MCF 10A (cell line): ENCODE measurements at places on chromosomes 12 and 14.

GRCh38 chr14:24891987-24892496 is 157.9 kb downstream of the STXBP6 start:
- no peak for DNase-seq

- no peak for DNase-seq
Measured at GRCh38 chr14:40362856-40363255, 930.6 kb upstream of the FBXO33 start.

GRCh38 chr12:120887253-120888043 is 16.7 kb downstream of the SPPL3 start:
- no peak for DNase-seq

- peak; percentile 51 for DNase-seq
Measured at GRCh38 chr12:95582230-95583058, 31.2 kb upstream of the USP44 start.

DNA sequence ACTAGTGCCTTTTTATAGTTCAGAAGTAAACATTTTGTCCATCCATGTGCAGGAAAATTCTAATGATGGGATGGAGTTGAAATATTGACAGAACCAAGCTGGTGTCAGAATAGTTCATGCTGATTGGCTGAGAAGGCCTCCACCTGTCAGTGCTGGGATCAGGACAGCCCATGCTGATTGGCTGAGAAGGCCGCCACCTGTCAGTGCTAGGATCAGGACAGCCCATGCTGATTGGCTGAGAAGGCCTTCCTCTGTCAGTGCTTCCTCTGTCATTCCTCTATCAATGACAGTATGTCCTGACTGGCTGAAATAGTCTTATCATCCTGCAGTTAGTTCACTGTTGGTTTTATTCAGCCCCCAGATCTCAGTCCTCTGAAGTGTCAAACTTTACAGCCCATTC is 95.7 kb downstream of the PPP2R5C start:
- no peak for DNase-seq

DNA sequence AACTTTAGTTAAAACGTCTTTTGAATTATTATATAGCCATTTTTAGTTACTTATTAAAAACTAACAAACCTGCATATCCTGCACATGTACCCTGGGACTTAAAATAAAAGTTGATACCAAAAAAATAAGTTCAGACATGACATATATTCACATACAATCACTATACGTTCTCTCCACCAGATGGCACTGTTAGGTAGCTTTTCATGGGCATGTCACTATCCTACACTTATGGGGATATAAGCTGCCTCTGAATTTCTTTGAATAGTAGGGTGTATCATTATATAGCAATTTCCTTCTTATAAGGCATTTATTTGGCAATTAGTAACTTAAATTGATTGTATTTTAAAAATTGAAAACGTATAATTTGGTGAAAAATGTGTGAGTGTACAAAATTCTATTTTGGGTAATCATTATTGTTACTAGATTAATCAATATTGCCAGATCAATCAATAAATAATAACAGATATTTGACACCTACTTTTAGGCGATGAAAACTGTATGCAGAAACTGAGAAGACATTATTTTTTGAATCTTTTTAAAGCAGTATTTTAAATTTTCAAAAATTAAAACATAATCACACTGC is 31.8 kb upstream of the OR10A7 start:
- DNase-seq: peak; percentile 79

- DNase-seq: no peak
Measured at GRCh38 chr14:74685921-74686678, 26.8 kb downstream of the AREL1 start.

GRCh38 chr14:87971010-87971409 is 22.0 kb downstream of the GALC start:
- no peak for DNase-seq

DNA sequence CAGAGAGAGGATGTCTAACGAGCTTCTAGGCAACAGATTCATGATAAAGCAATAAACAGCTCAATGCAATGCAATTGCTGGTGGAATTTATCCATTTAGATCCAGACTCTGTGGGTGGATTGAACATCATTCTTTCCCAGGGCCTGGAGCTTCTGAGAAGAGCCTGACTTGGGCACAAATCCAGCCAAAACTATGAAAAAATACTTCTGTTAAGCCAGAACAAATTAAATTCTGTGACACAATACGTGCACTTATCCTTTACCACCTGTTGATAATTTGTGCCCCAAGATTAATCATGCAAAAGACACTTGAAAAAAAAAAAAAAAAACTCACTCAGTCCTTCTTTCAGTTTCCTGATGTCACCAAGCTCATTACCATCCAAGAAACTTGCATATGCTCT is 446.0 kb upstream of the DCN start:
- no peak for DNase-seq

- peak; percentile 56 for DNase-seq
Measured at GRCh38 chr12:67919406-67919805, 69.8 kb upstream of the IFNG-AS1 start.

DNA sequence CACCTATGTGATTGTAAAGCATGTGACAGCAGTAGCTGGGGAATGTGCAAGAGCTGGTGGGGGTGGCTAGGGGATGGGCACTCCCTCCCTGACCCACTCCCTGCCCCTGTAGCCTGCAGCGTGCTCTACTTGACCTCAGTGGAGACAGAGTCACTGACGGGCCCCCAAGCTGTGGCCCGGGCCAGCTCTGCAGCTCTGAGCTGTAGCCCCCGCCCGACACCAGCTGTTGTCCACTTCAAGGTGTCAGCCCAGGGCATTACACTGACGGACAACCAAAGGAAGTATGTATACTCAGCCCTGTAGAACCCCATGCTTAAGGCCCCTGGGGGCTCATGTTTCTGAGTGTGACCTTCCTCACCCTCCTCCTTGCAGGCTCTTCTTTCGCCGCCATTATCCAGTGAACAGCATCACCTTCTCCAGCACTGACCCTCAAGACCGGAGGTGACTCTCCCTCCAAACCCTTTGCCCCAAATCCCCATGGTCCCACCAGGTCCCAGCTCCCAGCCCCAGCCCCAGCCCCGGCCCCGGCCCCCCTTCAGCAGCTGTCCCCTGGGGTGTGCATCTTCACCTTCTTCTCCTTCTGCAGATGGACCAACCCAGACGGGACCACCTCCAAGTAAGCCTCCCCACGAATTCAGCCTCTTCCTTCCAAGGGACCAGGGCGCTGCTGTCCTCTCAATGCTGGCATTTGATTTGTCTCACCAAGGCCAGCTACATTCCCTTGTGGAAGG is 13.3 kb downstream of the TNS2 start:
- no peak for DNase-seq

DNA sequence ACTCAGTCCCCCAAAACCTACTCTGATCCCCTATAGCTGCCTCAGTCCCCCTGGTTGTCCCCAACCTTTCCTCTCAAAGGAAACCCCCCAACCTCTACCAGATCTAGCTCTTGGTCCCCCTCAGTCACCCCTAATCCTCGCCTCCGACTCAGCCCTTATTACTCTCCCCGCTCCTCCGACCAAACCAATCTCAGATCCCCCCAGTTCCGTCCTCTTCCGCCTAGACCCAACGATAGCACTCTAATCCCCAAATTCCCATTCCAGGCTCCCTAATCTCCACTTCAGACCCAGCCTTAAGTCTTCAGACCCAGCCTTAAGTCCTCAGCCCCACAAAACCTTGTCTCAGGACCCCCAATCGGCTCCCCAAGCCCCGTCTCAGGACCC is 612 bp downstream of the VPS37B start:
- DNase-seq: no peak

GRCh38 chr12:90280033-90280432 is 571.4 kb upstream of the ATP2B1 start:
- DNase-seq: no peak

- DNase-seq: no peak
Measured at GRCh38 chr12:98466640-98467400, 48.6 kb upstream of the TMPO start.
